ENCODE measurements at places on chromosomes 11 and 22. TPM values are rescaled to one million over a fixed set of nuclear protein-coding genes. Genes with fewer than 3 reads are reported as not detected.

GRCh38 chr22:19065929-19066328 is 56.3 kb downstream of the DGCR2 start:
- DNase-seq = no peak
- H3K4me3 ChIP-seq = no peak overlapping the region
- no peaks in the 10 kb centered on the region for H3K36me3 ChIP-seq

- no peak overlapping the region for H3K27ac ChIP-seq
- no peaks in the 10 kb centered on the region for H3K4me1 ChIP-seq
- H3K36me3 ChIP-seq = no peaks in the 10 kb centered on the region
- H3K27me3 ChIP-seq = no peaks in the 10 kb centered on the region
These were observed 95.6 kb downstream of the RASSF10 start for GRCh38 chr11:13104619-13105236.

The GPR83 gene
- total RNA-seq = not detected

The PATZ1 gene
- 17.6 TPM for total RNA-seq

All from aorta (tissue), 5 donors.